ENCODE measurements at places on chromosomes 6 and 20.

DNA sequence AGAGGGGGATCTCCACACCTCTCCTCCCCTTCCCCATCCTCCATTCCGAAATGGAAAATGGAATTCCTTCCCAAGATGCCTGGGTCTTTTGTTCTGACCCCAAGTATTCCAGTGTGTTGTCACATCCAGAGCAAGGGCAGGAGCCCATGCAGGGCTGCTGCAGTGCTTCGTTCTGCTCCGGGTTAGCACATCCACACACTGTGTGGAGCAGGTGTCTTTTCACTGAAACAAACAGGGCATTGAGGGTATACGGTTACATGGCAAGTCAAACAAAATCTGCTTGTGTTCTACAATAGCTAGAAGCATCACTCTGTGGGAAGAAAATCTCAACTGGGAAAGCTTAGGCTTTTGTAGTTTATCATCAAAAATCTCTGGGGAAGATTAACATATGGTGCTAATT, 56.9 kb downstream of the LYRM2 start:
- DNase-seq: no peak

DNA sequence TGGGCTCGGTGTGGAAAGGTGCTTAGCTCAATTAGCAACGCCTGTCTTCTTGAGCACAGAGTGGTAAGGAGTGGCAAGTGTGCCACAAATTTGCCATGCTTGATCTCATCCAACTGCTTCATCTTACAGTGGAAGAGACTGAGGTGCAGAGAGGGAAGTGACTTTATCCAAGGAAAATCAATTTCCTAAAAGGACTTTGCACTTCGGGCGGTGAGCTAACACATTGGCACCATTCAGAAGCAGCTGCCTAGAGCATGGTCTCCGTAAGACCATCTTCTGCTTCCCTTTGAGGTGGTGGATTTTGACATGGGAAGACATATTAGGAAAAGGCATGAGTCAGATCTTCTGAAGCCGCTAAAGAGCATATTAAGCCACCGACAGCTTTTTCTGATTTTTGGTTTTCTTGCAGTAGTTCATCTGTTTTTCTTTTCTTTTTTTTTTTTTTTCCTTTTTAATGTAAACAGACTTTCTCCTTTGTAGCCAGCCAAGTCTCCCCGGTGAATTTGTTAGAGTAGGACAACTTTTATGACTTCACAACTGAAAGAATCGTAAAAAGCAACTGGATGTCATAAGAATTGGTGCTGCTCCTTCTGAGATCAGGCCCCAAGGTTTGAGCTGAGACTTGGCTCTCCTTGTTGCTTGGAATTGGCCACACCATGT, 273.2 kb downstream of the CDC5L start:
- no peak for DNase-seq

GRCh38 chr20:11248687-11249638, 575.2 kb upstream of the JAG1 start:
- no peak for DNase-seq

DNA sequence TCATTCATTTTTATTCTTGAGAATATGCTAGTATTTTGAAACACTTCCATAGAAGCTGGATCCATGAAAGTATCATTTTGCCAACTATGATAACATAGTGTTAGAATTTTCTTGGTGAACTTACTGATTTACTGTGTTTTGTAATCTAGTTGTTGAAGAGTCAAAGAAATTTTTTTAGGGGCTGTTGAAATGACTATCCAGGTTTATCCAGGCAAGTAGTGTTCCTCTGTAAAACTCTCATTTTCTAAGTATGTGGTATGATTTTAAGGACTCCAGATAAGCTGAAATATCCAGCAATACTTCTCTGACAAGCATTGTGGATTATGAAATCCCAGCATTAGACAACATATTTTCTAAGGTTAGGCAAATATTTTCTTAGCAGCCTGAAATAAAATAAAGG, 95.9 kb downstream of the GRIK2 start:
- DNase-seq: no peak

GRCh38 chr6:126788861-126789365, 329.6 kb upstream of the RSPO3 start:
- DNase-seq: no peak

DNA sequence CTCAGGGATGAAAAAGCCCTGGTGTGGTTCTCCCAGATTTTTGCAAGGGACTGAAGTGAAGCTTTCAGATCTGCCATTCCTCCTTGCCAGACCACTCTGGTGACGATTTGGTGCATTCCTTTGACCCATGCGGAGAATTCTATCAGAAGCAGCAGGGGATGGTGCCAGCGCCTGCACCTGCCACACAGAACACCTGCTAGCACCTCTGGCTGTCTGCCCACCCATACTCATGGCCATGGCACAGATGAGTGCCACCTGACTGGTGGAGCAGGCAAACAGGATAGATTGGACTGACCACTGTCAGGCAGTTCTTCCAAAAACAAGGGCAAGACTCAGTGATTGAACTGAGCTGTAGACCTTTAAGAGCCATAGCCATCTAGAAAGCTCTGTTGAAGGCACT, 107.1 kb downstream of the CDYL start:
- DNase-seq: no peak

DNA sequence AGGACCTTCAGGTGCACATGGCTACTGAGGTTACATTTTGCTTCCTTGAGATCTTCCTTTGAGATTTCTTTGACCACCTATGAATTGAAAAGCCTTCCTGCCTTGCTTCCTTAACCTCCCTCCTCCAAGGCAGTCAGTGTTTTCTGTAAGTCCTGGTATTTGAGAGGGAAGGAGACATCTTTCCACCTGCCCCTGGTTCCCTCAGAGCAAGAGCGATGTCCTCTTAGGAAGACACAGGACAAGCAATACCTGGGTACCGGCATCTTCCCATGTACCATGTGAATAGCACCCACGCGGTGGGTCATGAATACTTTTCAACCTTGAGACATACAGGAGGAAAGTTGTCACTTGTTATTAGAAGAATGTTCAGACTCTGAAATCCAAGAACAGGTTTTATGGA, 37.1 kb downstream of the GINS1 start:
- DNase-seq: no peak
